ENCODE measurements at places on chromosomes 5 and 9.

DNA sequence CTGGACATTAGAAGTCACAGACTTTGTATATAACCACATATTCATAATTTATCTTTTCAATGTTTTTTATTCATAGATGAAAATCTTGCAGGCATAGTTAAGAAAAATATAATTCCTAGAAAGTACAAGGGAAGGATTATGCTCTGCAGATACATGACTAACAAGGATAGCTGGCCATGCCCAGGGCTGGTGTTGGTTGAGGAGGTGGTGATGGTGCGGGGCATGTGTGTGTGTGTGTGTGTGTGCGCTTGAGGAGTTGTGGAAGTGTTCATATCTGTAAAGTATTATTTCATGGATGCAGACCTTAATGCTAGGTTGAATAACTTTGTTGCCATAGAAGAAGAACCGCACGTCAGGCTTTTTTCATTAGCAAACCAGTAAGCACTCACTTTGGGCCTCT lies 1.3 kb downstream of the S1PR3 start:
- no peak for DNase-seq

DNA sequence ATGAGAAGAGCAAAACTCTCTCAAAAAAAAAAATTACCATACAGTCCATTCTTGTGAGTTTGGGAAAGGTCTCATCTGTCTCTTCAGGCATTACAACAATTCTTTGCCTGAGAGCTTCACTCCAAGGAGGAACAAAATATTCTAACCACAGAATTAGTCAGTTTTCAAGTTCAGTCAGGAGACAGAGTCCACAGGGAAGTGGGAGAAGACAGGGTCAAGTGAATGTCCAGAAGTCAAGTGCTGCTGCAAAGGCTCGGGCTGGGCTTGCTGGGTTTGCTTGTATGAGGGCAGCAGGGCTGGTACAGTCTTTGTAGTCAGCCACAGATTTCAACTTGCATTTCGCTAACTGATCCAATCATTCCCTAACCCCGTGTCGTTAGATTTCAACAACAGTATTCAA lies 17.6 kb upstream of the HEXB start:
- DNase-seq, result no peak

- no peak for DNase-seq
These were observed 8.5 kb upstream of the CSNK1A1 start for GRCh38 chr5:149559706-149560105.

- no peak for DNase-seq
These were observed 98.0 kb downstream of the NR6A1 start for GRCh38 chr9:124673063-124673462.

DNA sequence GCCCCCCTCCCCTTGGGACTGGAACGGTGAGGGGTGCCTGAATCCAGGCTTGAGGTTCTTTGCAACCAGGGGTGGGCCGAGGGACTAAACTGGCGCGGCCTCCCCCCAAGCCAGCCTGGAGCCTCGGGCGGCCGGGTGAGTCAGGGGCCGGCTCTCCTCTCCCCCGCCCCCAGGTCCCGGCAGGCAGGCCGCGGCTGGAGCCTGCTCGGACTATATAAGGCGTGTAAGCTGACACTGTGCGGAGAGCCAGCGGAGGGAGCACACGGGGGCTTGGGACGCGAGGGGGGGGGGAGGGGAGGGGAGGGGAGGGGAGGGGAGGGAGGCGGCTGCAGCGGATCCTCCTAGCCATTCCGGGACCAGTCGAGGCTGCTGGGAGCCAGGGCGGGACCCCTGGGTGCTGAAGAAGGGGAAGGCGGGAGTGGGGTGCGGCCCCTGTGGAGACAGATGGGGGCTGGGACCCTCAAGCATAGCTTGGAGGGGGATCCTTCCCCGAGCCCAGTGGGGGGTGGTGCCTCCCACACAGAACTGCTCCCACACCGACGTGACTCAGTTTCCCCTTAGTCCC lies 595 bp downstream of the PDLIM7 start:
- DNase-seq, result no peak

DNA sequence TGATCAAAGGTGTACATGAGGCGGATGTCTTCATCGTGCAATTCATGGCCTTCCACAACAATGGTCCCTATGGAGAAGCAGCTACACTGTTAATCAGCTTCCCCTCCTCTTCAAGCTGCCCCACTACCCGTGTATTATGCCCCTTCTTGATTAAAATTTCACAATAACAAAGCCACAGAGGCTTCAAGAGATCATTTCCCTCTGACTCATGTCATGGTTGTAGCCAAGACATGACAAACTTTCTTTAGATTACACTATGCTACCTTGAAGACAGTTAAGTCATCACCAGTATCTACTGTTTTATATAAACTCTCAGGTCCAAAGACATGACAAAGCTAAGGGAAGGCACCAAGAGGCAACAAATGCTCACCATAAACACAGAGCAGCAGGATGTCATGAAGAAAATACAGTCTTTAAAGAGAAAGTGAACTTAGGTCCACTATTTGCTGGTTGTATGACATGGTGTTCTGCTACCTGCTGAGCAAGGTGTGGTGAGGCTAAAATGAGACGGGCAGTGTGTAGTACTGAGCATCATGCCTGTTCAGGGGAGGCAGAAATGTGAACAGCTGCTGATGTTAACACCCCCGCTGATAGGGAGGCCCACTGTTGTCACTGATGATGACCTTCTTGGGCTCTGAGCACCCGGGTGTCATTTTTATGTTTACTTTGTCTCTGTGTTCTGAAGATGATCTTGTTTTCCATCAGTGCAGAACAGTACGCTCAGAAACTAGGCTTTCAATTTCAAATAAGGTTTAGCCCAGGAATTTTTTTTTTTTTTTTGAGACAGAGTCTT lies 48.3 kb downstream of the IARS1 start:
- DNase-seq, result no peak

GRCh38 chr5:133801955-133802751 lies 166.3 kb downstream of the C5orf15 start:
- DNase-seq, result no peak
